ENCODE measurements at places on chromosomes 4 and X. TPM values are rescaled to one million over a fixed set of nuclear protein-coding genes. Genes with fewer than 3 reads are reported as not detected.

CFAP99 gene
- not detected for total RNA-seq

SAGE1 gene
- total RNA-seq = not detected

BEX1 gene
- total RNA-seq = 0.30 TPM

UGT8 gene
- total RNA-seq = 1.5 TPM

DNA sequence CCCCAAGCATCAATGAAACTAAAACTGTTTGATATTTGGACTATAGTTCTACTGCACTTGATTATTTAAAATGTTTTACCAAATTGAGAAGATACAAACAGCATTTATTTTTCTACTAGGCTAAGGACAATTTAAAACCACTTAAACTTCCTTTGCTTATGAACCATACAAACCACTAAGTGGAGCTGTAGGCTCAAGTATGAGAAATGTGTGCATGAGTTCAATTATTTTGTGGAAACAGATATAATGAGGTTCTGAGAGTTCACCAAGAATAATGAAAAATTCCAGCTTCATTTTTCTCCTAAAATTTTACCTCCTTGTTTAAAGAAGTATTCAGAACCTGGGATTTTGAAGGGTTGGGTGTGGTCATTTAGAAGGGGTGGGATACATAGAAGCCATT is 63.1 kb downstream of the SERPINA7 start:
- no peak for DNase-seq

DNA sequence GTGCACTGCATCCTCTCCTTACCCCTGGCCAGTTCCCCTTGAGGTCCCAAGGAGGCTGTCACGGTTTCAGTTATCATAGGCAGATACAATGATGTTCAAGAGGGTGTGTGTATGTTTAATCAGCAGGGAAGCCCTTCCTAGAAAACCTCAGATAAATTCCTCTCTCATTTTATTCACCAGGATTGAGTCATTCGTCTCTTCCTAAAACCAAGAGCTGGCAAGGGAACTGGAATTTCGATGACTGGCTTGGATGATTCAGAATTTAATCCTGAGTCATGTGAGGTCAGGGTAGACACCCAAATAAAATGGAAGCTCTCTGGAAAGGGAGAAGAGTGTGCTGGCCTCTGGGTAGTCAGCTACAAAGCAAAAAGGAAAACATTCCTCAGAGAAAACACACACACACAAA is 106.2 kb upstream of the RAPGEF2 start:
- no peak for DNase-seq

DNA sequence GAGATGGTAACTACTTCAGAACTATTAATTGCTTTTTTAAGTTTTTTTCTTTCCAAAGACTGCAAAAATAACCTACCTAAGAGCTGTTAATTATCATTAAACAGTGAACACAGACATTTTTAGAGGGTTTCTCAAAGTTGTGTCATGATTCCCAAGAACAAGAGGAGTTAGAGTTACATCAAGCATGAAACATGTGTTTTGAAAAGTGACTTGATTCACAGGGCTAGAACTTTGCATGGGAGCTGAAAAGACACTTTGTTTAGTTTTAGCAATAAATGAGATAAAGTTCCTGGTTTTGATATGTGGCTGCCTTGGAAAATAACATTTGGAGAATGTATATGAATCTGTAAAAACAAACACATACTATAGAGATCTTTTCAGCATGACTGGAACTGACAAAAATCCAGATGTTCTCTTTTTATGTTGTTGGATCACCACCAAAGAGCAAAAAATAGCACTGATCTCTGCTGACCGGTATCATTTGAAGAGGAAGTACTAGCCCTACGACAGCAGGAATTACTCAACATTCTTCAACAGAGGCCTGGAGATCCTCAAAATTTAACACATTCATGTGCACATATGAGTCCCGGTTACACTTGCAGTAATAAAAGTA is 173.0 kb upstream of the PCDH18 start:
- peak; percentile 95 for DNase-seq

DNA sequence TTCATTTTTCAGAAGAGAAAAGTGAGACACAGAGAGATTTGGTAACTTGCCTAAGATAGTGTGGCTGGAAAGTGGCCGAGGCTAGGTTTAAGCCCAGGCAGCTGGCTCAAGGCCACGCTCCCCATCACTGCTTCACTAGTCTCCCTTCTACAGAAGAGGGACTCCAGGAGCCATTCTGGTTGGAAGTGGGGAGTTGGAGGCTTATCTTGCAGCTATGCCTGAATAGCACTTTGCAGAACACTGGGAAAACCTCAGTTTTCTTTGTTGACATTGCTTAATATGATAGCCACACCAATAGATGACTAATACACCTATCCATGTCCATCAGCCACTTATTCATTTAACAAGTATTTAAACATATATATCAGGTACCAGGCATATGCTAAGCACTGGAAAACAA is 18.5 kb downstream of the LRRC66 start:
- no peak for DNase-seq

Measured in skin of body (tissue), 3 donors.